NCI-H526 treated with DMSO at 0.1 percent for 48 hours (cell line): ENCODE measurements at places on chromosomes 1 and 21.

DNA sequence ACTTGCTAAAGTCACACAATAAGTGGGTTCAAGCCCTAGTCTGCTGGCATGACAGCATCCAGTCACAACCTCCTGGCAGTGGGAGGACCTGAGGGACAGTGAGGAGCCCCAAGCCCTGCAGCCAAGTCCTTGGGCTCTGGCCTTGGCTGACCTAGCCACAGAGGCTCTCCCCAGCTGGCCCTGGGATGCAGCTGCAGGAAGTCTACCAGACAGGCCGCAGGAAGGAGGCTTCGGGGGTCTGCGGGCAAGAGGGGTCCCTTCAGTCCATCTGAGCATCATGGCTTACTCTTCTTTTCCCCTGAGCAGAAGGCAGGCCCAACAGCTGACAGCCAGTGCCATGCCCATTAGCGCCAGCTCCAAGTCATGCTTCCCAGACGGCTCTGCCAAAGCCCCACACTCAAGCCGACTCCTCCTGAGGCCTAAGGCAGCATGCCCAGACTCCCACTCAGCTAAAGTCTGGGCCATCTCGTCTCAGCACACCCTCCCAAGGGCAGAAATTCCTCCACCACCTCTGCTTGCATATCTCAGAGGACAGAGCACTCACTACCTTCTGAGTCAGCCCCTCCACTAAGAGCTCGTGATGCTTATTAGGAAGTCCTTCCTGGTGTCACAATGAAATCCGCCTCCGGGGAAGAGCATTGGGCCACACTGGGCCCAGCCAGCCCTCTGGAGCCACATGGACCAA lies 20.1 kb downstream of the SLC1A7 start:
- DNase-seq = no peak

GRCh38 chr21:45945868-45946210 lies 35.7 kb upstream of the COL6A1 start:
- DNase-seq = no peak

GRCh38 chr21:21921410-21922232 lies 923.4 kb downstream of the NCAM2 start:
- DNase-seq = no peak

GRCh38 chr1:208335371-208336136 lies 91.4 kb upstream of the PLXNA2 start:
- no peak for DNase-seq

- DNase-seq = no peak
These were observed 30.2 kb upstream of the OTUD3 start for GRCh38 chr1:19852036-19852435.

GRCh38 chr1:116324411-116324810 lies 48.6 kb upstream of the ATP1A1 start:
- no peak for DNase-seq

GRCh38 chr1:151130987-151131586 lies 15.3 kb downstream of the SEMA6C start:
- DNase-seq = peak; percentile 57

GRCh38 chr1:221994274-221994698 lies 252.4 kb upstream of the DUSP10 start:
- DNase-seq = no peak

GRCh38 chr1:12772520-12772919 lies 1.0 kb upstream of the PRAMEF12 start:
- DNase-seq = no peak

DNA sequence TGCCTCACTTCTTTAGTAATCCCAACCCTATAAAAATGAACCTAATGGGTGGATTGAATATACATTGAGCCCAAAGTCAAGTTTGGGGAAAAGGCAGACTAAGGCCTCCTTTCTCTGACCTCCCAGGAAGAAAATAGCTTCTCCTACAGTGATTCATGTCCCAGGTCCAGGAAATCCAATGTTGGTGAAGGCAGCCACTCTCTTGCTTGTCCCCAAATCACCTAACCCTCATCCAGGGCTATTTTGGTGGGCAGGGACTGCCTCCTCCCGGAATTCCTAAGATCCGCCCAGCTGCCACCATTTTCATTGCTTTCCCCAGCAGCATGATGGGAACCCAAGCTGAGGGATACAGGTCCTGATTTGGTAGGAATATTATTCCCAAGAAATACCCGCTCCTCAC lies 8.4 kb downstream of the MYOG start:
- no peak for DNase-seq

- no peak for DNase-seq
These were observed 18.4 kb upstream of the ZNF124 start for GRCh38 chr1:247189981-247190798.

- peak; percentile 37 for DNase-seq
These were observed 2.6 kb downstream of the HFM1 start for GRCh38 chr1:91402023-91402422.

- no peak for DNase-seq
These were observed 81.4 kb downstream of the SMYD2 start for GRCh38 chr1:214362188-214362882.

GRCh38 chr1:223549740-223550139 lies 115.8 kb downstream of the CAPN8 start:
- no peak for DNase-seq

DNA sequence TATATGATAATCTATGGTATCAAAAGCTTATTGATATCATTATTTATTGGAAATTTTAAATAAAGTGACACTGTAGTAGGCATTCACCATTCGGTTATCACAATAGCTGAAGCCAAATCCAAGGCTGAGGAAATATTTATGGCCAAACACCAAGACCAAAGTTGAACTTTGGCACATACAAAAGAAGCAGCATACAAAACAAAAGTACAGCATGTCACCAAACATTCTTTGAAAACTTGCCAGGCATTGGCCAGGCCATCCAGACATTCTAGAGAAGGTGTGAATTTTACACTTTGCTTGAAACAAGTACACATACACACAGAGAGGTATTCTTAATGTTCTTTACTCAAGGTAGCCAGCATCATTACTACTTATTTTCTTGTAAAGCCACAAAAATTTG lies 544.4 kb upstream of the CXADR start:
- no peak for DNase-seq

- peak; percentile 34 for DNase-seq
These were observed 8.0 kb upstream of the BCAR3 start for GRCh38 chr1:93689521-93690223.

DNA sequence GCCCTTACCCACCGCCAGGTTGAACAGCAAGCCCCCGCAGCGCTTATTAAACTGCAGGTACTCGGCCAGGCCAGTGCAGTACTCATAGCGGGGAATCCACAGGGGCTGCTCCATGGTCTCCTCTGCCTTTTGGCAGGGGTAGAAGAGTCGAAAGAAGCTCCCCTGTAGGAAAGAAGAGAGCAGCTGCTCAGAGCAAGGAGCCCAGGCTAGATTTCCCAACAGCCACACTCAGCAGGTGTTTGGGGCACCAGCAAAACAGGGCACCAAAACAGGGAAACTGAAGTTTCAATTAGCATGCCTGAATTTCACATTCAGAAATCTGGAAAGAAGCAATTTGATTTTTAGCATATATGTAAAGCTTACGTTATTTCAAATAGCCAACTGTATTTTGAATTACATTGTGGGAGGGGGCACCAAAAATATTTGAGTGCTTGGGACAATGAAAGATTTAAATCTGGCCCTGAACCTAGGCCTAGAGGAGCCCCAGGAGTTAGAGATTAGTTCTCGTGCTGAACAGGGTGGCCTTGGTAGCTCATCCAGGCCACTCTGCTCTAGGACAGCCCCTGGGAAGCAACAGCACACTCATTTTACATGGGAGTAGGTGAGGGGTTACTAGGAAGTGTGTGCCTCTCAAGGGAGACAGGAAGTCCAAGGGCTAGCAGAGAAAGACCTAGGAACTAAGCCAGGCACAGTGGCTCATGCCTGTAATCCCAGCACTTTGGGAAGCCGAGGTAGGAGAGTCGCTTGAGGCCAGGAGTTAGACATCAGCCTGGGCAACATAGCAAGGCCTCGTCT lies 8.2 kb downstream of the PAFAH2 start:
- DNase-seq = no peak

DNA sequence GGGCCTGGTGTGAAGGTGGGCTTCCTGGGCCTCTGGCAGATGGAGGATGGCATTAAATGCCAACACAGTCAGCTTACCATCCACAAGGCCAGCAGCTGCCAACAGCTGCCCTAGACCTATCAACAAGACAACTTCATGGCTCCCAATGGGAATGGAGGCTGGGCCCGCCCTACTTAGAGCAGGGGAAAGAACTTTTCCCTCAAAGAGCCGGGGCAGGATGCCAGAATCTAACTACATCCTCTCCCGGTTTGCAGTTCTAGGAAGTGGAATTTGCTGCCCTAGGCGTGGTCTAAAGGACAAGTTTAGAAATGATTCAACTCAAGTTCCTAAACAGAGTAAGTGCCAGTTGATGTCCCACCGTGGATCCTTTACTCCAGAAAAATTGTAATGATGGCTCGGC lies 13.1 kb downstream of the ICMT start:
- no peak for DNase-seq

DNA sequence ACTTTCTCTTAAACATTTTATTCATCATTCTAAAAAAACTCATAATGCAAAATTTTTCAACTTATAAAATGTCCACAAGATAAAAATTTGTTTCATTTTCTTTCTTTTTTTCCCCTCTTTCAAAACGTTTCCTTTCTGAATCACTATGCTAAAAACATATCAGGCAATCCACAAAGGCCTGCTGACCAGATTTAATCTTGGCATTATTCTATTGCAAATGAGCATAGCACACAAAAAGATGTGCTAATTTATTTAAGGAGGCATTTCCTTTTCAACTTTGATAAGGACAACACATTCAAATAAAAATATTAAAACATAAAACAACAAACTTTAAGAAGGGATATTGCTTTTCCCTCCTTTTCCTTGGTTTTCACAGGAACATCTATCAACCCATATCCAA lies 215.3 kb upstream of the FOXD3 start:
- DNase-seq = no peak

- peak; percentile 28 for DNase-seq
These were observed 4.4 kb upstream of the SLC27A3 start for GRCh38 chr1:153770797-153771196.

GRCh38 chr1:202587859-202588485 lies 122.3 kb downstream of the SYT2 start:
- no peak for DNase-seq

GRCh38 chr1:16247441-16247840 lies 10.5 kb upstream of the CPLANE2 start:
- no peak for DNase-seq

DNA sequence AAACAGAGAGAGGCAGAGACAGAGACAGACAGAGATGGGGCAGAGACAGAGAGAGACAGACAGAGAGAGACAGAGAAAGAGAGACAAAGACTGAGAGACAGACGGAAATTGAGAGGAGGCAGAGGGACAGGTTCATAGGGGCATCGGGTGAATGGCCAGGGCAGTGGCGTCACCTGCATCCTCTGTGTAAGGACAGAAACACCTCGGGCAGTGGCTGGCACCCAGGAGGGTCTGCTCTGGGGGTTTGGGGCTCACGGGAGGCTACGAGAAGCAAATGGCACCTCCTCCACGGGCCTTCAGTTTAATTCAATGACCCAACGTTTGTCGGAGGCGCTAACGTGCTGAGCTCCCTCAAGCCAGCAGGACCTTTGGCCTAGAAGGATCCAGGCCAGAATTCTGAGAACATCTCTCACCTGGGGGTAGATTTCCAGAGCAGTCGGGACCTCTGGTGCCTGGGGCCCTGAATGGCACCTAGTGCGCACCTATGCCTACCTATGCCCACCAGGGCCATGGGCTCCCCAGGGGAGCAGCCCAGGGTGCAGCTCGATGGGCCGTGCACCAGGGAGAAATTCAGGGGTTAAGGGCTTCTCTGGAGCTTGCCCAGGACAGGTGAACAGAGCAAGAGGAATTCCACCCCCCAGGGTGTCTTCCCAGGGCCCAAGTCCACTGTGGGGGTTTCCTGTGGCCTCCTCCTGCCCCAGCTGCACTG lies 20.6 kb upstream of the PTTG1IP start:
- DNase-seq = no peak

DNA sequence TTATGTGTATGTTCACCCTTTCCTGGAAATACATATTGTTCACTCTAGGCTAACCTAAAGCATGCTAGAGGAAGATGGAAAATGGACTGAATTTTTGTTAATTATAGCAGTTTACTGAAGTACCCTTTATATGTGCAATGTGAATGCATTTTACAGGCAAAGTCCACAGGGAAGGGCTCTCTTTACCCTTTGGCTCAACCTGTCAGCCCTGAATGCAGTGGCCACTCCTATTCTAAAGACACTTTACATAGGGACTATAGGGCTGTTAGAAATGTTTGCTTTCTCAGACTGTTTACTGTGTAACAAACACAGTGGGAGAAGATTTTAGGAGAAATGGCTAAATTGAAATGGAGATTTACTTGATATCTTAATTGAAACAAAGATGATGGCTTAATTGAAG lies 78.5 kb downstream of the BRINP2 start:
- no peak for DNase-seq

- no peak for DNase-seq
These were observed 50.6 kb upstream of the HP1BP3 start for GRCh38 chr1:20837554-20838192.

DNA sequence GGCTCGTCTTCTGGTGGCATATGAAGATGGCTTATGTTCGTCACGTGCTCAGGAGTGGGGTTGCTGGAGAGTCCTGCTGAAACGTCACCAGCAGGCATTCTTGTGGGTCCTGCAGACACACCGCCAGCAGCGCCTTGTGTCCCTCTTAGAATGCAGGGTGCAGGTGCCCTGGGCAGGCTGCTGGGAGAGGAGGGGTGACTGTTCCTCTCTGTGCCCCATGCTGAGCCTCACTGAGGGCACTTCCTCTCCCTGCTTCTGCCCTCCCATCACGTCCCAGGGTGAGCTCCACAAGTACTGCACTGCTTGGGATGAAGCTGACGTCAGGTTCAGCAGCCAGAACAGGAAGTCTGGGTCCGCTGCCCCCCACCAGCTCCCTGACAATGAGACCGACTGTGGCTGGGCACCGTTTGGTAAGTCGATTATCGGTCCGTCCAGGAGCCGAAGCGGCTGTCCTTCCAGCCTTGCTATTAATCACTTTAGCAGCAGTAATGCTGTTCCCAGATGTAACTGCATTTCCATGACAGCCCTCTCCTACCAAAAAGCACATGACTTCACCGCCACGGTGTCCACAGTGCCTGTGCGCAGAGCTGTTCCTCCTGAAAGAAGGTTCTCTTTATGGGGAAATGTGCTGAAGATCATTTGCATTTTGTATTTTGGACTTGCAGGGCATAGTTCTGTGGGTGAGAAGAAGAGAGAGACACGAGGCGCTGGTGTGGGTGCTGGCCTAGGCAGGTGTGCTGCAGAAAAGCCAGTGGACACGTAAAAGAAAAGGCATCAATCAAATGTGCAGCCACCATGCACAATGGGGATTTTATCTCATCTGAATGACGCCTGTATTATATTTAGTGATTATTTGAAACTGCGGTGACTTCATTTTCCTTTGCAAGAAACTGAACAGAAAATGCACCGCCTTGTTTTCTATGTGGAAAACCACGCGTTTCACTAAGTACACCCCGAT lies 21.0 kb downstream of the SLC37A1 start:
- peak; percentile 83 for DNase-seq

DNA sequence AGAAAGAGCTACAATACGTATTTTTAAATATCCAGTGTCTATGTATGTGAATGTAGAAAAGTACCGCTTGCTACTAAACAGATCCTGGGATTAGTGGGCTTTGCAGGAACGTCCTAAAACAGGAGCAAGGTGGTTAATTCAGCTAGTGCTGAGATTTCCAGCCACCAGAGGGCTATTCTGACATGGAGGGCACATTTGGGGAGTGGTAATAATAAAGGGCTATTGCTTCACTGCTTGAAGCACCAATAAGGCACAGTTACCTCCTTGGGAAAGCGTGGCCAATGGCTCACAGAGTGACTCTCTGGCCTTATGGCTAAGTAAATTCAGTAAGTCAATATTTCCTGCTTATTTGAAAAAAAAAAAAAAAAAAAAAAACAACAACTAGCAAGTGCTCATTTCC lies 152.4 kb downstream of the GABPA start:
- peak; percentile 3 for DNase-seq

GRCh38 chr1:206102292-206102936 lies 14.8 kb downstream of the AVPR1B start:
- no peak for DNase-seq

GRCh38 chr21:45351526-45352275 lies 53.3 kb upstream of the COL18A1 start:
- no peak for DNase-seq
